ENCODE measurements at places on chromosomes 2 and 18. TPM values are rescaled to one million over a fixed set of nuclear protein-coding genes. Genes with fewer than 3 reads are reported as not detected.

GRCh38 chr2:46925474-46926351 is 10.1 kb upstream of the MCFD2 start:
- DNase-seq = no peak

DNA sequence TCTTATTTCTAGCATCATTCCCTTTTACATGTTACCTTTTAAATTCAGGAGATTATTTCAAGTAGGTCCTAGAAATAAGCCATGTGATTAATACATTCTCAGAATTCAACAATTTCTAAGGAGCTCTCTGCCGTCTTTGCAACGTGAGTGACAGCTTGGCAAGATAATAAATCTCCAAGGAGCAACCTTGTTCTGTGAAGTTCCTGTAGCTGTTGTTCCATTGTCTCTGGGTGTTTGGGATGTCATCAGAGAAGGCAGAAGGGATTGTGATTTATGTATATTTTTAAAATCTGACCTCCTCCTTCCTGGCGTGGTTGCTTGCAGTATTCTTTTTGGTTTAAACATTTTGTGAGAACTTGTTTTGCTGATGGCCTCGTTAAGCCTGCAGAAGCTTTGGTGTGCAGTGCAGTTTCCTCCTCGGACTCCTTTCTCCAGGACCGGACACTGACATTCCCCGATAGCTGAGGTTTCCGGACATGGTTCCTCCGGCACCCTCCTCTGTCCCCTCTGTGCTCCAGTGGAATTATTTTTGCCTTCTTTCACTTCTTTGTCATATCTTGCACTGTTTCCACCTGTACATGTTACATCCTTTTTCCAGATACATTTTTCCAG is 33.7 kb downstream of the RAMP1 start:
- DNase-seq = no peak

- DNase-seq = no peak
These were observed 53.0 kb downstream of the POMC start for GRCh38 chr2:25115249-25115883.

DNA sequence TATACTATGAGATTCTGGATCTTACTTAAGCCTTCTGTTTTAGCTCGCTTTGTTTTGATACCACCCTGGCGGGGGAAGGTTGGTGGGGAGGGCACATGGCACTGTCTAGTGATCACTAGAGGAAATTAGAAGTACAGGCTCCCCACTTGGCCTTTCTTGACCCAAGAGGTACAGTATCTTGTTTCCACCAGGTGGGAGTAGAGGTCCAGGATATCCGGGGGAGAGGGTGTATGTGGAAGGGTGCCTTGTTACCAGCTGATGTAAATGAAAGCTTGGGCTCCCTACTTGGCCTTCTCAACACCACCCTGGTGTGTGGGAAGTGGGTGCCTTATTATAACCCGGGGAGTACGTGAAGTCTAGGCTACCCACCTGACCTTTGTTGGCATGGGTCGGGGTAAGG is 7.5 kb downstream of the GALNT1 start:
- DNase-seq = no peak

- DNase-seq = no peak
These were observed 13.7 kb downstream of the CALCRL start for GRCh38 chr2:187434342-187434785.

DNA sequence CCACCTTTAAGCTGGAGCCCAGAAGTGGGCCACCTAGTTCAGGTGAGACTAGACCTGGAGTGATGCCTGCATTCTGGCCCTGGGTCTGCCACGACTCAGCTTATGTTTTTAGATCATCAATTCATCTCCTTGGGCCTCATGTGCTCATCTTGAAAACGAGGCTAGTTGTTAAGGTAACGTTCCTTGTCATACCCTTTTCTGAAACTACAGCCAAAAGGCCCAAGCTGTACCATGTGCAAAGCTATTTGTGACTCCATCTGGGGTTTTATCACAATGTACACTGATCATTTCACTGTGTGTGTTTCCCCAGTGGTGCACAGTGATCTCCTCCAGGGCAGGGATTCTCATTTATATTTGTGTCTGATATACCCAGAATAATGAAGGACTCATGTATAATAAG is 138.4 kb upstream of the COPS8 start:
- no peak for DNase-seq

- no peak for DNase-seq
These were observed 166.3 kb upstream of the MC4R start for GRCh38 chr18:60538891-60539290.

ALK gene
- total RNA-seq = 2.0 TPM

FKBP7 gene
- total RNA-seq = 9.0 TPM

Measured in frontal cortex (tissue), 4 donors.